ENCODE measurements at places on chromosomes 3 and 15.

- DNase-seq = no peak
Measured at GRCh38 chr15:31271224-31271635, 55.4 kb upstream of the KLF13 start.

- DNase-seq = no peak
Measured at GRCh38 chr3:12882336-12883310, 41.3 kb upstream of the RPL32 start.

DNA sequence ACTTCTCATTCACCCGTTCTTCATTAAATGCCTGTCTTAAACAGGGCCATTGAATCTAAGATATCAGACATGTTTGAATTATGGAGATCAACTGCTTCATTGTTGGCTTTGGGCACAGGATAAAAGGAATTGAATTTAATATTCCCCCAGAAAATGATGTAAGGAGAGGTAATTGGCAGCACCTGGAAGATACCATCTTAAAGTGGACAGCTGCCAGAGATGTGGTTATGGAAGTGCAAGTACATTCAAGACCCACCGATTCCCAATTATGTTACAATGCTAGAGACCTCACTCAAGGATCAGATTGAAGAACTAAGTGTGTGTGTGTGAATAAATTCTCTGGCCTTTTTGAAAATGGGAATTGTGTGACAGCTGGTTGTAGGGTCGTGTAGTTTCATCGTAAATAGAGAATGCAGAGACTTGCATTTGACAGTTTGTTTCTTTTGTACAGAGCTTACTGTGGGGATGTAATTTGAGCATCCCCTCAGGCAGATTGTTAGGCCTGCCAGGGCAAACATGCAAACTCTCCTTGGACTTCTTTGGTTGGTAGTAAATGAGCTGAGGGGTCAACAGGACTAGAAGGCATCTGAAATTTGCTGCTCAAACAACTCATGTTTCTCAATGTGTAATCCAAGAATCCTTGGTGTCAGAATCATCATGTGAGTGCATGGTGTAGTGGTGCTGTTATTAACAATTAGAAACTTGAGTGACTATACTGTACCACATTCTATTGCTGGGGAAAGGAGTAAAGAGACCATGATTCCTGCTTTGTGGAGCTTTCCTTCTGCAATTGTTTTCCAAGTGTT, 359.2 kb upstream of the THRB start:
- no peak for DNase-seq

GRCh38 chr15:46696281-46696680, 1021.0 kb upstream of the SEMA6D start:
- no peak for DNase-seq

DNA sequence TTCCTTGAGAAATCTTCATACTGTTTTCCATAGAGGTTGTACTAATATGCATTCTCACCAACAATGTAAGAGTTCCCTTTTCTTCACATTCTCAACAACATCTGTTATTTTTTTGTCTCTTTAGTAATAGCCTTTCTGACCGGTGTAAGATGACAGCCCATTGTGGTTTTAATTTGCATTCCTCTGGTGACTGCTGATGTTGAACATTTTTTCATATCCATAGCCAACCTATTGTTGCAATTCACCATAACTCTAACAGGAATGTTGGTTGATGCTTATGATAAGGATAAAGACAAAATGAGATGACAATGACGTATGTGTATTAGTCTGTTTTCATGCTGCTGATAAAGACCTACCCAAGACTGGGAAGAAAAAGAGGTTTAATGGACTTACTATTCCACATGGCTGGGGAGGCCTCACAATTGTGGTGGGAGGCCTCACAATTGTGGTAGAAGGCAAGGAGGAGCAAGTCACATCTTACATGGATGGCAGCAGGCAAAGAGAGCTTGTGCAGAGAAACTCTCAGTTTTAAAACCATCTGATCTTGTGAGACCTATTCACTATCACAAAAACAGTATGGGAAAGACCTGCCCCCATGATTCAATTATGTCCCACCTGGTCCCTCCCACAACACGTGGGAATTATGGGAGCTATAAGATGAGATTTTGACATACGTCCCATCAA, 37.6 kb upstream of the RHCG start:
- DNase-seq = no peak

- no peak for DNase-seq
Measured at GRCh38 chr15:38017721-38018120, 83.3 kb downstream of the TMCO5A start.

DNA sequence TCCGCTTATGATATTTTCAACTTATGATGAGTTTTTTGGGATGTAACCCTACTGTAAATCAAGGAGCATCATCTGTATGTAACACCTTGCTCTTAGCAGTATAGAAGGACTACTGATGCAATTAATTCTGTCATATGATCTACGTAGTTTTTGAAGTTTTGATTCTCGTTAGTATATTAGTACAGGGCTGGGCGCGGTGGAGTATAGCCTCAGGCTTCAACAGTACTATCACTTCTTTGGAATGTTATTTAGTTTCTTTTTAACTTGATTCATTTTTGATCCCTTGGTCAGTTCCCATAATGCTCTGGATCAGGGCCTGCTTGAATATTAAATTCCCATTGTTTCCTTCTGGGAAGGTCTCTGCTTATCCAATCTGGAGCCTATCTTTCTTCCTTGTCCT, 23.9 kb upstream of the AP4E1 start:
- no peak for DNase-seq

DNA sequence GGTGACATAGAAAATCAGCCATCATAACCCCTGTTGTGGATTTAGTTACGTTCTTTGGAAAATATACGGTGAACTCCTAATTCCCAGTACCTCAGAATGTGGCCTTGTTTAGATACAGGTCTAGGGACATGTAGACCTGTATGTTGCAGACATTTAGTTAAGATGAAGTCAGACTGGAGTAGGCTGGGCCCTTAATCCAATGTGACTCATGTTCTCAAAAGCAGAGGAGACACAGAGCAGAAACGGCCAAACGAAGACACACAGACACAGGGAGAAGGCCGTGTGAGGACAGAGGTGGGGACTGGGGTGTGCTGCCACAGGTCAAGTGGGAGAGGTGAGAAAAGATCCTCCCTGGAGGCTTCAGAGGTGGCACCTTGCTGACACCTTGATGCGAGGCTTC, 119.0 kb upstream of the PROK2 start:
- DNase-seq = no peak

GRCh38 chr3:127817406-127817841, 4.9 kb downstream of the MGLL start:
- DNase-seq = no peak

DNA sequence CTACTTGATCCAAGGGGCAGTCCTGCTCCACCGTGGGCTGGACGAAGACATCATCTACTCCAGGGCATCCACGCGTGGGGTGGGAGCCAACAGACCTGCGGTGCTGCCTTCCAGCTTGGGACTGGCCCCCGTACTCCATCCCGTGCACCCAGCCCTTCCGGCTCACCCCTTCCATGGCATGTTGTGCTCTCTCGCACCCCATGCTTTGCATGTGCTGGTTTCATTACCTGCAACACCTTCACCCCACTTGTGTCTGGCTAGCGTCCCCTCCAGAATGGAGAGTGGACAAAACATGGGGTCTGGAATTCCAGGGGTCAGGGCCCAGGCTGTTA, 30.2 kb downstream of the SEMA7A start:
- no peak for DNase-seq

DNA sequence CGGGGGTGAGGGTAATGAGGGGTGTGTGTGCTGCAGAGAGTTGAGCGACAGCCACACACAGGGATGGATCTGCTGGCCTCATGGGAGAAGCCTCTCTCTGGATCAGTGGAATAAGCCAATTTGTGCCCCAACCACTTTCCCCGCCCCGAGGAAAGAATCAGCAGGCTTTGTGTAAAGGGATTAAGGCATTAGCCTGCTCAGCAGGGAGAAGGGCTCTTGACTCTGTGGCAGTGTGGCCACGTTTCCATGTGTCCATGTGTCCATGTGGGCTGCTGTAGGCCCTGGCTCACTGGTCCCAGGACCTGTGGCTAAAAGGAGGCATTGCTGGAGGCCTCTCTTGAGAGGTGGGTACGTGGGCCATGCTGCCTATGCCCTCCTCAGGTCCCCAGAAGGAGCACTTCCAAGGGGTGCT, 104.7 kb downstream of the HMG20A start:
- no peak for DNase-seq

GRCh38 chr3:128317101-128317697, 149.5 kb downstream of the DNAJB8 start:
- DNase-seq = peak; percentile 19

DNA sequence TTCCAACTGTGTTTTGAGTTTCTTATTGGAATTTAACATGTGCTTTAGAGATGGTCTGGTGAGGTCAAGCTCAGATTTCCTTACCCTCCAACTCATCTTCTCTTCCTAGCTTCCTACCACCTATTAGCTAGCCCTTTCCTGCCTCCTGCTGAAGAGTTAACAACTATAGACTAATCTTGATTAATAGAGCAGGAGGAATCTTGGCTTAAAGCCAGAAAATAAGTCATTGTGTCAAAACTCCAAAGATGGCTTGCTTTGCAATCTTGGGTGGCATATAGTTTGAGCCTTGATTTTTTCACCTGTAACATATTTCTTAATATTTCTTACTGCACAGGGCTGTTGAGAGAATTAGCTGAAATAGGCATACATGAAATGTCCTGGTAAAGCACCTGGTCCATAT, 27.3 kb downstream of the BCL2L10 start:
- no peak for DNase-seq

GRCh38 chr15:59169251-59169708, 37.4 kb upstream of the LDHAL6B start:
- DNase-seq = no peak

DNA sequence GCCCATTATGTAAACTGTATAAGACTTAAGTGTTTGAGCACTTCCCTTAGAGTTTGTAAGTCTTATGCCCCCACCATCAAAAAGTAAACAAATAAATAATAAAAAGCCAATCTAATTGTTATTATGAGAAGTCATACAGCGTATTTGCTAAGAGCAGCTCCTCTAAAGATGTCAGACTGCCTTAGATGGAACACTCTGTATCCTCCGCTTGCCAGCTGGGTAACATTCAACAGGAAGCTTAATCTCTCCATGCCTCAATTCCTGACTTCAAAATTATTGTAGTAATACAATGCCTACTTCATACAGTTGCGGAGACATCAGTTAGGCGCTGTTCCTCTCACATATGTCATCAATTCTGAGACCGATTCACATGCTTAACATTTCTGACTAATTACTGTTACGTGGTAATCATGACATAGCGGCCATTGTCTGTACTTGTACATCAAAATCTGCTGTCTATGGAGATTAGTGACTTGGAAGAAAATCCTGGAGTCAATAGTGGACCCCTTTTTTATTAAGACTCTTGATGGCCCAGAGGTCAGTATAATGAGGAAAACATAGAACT, 417.7 kb downstream of the LPP start:
- no peak for DNase-seq

DNA sequence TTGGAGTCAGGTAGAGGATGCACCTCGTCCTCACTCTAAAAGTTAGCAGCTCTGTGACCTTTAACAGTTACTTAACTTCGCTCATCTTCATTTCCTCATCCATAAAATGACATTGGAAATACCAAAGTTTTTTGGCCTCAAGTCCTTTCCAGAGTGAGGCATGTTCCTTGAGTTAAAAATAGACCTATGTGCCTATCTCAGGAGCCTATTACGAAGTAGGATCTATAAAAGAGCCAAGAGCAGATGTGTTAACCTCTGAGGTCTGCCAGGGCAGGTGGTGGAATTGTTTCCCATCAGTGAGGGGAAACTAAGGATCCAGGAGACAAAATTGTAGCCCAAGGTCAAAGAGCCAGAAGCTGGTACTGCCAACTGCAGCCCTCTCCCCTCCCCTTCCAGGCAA, 120.4 kb upstream of the EIF1B start:
- no peak for DNase-seq

- DNase-seq = peak; percentile 80
Measured at GRCh38 chr3:158097593-158098308, 8.5 kb downstream of the SHOX2 start.

- DNase-seq = peak; percentile 93
Measured at GRCh38 chr15:38817427-38818156, 253.0 kb upstream of the RASGRP1 start.

DNA sequence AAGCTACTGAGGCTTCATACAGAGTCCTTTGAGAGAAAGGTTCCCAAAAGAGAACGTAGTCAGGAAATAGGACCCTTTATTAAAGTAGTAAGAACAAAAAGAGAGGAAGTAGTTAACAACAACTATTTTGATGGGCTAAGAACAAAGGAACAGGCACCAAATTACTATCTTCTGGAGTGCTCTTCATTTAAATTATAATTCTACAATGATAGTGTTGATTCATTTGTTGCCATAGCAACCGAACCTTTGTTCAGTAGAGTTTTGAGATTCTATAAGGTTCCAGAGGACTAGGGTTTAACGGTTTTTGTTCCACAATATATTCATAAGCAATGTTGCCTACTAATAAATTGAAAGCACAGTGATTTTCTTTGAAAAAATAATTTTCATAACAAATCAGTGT, 78.8 kb downstream of the CMSS1 start:
- DNase-seq = no peak

GRCh38 chr3:77096966-77097890, 57.3 kb downstream of the ROBO2 start:
- no peak for DNase-seq

- no peak for DNase-seq
Measured at GRCh38 chr3:57110798-57111197, 50.3 kb downstream of the SPATA12 start.

- no peak for DNase-seq
Measured at GRCh38 chr3:193874512-193874911, 261.4 kb upstream of the HES1 start.

DNA sequence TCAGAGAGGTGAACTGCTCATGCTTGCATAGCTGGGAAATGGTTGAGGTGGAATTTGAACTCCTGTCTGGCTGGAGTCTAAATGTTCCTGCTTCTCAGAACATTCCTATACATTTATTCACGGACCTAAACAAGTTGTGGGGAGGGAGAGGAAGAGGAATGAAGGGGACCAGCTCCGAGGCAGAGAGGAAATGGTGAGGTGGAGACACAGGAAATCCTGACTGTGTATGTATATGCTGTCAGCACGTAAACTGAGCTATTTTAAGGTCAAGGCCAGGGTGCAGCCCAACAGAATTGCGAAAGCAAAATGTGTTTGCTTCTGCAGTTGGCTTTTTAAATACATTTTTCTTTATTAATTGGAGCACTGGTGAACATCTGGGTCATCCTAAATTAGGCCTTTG, 74.1 kb upstream of the POMGNT2 start:
- DNase-seq = no peak

Data from stimulated activated CD8-positive, alpha-beta memory T cell treated with anti-CD3 and anti-CD28 coated beads, Interleukin-4, amount 100 ng/mL, for 48 hours (primary cell).